ENCODE measurements at places on chromosomes 7 and 10.

GRCh38 chr7:66182920-66183319 lies 22.2 kb upstream of the TPST1 start:
- no peak for DNase-seq

GRCh38 chr7:115471891-115472290 lies 550.0 kb downstream of the MDFIC start:
- DNase-seq, result peak; percentile 54

DNA sequence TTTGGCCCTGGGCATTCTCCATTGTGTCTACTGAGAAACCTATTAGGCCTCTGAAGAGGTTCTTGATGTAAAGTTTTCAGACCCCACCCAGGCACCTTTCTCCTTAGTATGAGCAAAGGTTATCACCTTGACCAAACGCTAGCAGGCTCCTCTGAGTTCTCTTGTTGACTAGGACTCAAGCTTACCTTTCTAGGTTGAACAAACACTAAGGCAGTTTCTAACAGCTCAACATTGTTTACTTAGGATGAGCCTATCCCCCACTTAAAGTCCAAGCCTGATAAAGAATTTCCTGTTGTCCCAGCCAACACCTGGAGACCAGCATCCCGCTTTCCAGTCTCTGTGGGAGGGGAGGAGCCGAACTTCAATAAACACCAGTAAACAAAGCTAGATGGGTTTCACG lies 26.3 kb upstream of the ITGB8 start:
- no peak for DNase-seq

GRCh38 chr7:151088856-151089699 lies 2.8 kb downstream of the AGAP3 start:
- peak; percentile 75 for DNase-seq

GRCh38 chr7:28520074-28521015 lies 108.0 kb downstream of the CREB5 start:
- DNase-seq, result no peak

- DNase-seq, result no peak
These were observed 34.4 kb downstream of the MXI1 start for GRCh38 chr10:110241841-110242240.

GRCh38 chr10:846126-846685 lies 85.3 kb downstream of the LARP4B start:
- DNase-seq, result no peak

GRCh38 chr10:122476333-122476695 lies 15.0 kb downstream of the HTRA1 start:
- DNase-seq, result no peak

DNA sequence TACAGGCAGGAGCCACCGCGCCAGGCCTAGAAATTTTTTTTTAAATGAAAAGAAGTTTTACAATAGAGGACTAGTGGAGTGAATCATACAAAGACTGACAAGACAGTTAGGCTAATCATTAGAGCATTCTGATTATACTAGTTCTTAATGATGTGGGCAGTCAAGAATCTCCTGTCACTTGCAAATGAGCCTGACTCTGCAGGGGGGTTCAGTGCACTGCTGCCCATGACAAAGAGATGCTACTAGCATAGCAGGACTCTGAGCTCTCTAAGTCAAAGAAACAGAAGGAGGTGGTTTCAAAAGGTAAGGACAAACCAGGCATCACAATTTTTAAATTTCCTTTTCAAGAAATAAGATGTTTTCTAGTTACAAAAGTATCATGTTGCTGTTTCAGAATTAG lies 59.0 kb downstream of the CCDC6 start:
- no peak for DNase-seq

Data from cardiac fibroblast (primary cell).